H1 (cell line): ENCODE measurements at places on chromosomes 6 and 20. TPM values are rescaled to one million over a fixed set of nuclear protein-coding genes. Genes with fewer than 3 reads are reported as not detected.

DNA sequence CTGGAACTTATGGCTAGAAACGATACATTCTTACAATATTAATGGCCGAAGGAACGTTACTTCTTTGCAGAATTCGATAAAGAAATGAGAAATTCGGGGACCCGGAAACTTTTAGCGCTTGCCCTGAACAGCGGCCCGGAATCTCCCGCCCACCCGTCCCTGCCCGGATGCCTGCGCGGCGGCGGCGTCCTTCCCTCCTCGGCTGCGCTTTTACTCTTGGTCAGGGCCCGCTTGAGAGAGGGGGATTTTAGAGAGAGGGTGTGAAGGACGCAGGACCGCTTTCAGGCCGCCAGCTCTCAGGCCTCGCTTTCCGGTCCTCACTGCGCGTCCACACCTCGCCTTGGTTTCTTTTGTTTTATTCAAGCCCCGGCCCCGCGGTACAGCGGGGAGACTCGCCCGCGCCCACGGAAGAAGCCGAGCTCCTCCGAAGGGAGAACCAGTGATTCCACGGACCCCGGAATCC lies 243.7 kb downstream of the ARID1B start:
- no peaks in the 10 kb centered on the region for H3K36me3 ChIP-seq
- peak overlapping the region; percentile 95 for H3K27ac ChIP-seq
- no peak for DNase-seq

GRCh38 chr6:12039540-12040459 lies 27.7 kb downstream of the HIVEP1 start:
- H3K27me3 ChIP-seq: no peaks in the 10 kb centered on the region
- peaks cover 9% of the 10 kb centered on the region for H3K4me1 ChIP-seq
- H3K27ac ChIP-seq: no peak overlapping the region

- H3K4me1 ChIP-seq: no peaks in the 10 kb centered on the region
- no peaks in the 10 kb centered on the region for H3K36me3 ChIP-seq
- DNase-seq: no peak
- H3K27ac ChIP-seq: no peak overlapping the region
- H3K4me3 ChIP-seq: no peak overlapping the region
- no peaks in the 10 kb centered on the region for H3K27me3 ChIP-seq
These were observed 96.8 kb upstream of the GJE1 start for GRCh38 chr6:142035890-142036289.

DNA sequence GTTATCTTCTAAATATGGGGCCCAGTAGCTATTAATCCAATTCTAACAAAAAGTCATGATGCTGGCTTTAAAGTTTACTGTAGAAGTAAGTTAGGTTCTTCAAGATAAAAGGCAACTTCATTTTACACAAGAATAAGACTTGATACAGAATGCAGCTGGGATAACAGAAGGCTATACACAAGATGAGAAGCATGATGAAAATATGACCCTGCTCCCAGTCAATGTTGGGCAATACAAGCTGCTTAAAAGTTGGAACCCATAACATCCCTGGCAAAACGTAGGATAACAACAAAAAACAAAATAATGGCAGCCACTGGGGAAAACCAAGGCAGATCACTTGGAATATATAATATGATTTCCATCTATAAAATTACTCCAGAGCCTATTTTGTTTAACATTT lies 87.6 kb upstream of the RSPO3 start:
- H3K27ac ChIP-seq: no peak overlapping the region
- no peak for DNase-seq
- H3K4me1 ChIP-seq: no peaks in the 10 kb centered on the region
- no peaks in the 10 kb centered on the region for H3K27me3 ChIP-seq
- no peaks in the 10 kb centered on the region for H3K36me3 ChIP-seq
- H3K4me3 ChIP-seq: no peak overlapping the region

GRCh38 chr6:56616967-56617366 lies 25.7 kb downstream of the DST start:
- H3K4me3 ChIP-seq: no peak overlapping the region
- peaks cover 45% of the 10 kb centered on the region for H3K36me3 ChIP-seq
- H3K4me1 ChIP-seq: no peaks in the 10 kb centered on the region
- H3K27ac ChIP-seq: no peak overlapping the region
- no peaks in the 10 kb centered on the region for H3K27me3 ChIP-seq
- no peak for DNase-seq

DNA sequence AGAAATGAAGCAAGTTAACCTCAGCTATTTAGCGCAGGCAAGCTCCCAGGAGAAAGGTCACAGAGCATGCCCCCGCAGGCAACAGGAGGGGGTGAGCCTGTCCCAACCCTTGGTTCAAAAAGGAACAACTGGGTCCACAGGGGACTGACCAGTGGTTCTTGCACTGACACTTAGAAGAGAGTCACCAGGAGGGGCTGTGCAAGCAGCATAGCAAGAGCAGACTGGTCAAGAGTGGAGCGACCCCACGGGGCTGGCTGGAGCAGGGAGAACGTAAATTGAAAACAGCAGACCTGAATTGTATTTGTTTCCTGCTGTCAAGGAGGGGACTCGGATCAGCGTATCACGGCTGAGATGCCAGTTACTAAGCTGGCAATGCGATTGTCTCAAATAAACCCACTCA lies 32.8 kb downstream of the GABRR1 start:
- DNase-seq: no peak
- no peaks in the 10 kb centered on the region for H3K27me3 ChIP-seq
- H3K27ac ChIP-seq: no peak overlapping the region
- no peak overlapping the region for H3K4me3 ChIP-seq
- no peaks in the 10 kb centered on the region for H3K36me3 ChIP-seq
- H3K4me1 ChIP-seq: no peaks in the 10 kb centered on the region

- no peaks in the 10 kb centered on the region for H3K36me3 ChIP-seq
- H3K4me1 ChIP-seq: no peaks in the 10 kb centered on the region
- no peaks in the 10 kb centered on the region for H3K27me3 ChIP-seq
- no peak overlapping the region for H3K27ac ChIP-seq
These were observed 461 bp upstream of the HNF4A start for GRCh38 chr20:44354979-44355497.

DNA sequence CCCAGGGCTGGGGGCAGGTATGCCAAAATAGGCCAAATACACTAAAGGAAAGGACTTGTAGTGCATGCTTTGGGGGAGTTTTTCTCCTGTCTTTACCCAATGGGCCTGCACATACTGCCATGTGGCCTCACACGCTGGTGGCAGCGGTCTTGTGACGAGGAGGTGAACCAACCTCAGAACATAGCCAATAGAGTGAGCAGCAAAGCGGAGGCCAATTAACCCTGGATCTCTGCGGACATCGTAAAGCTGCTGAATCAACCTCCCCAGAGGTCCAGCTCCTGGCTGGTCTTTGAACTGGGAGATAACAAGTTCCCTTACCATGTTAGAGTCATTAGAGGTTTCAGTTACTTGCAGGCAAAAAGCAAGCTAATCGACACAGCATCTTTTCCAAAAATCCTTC lies 280.1 kb downstream of the PREX1 start:
- H3K27ac ChIP-seq: no peak overlapping the region
- H3K4me1 ChIP-seq: 0 out of 2 replicates have a peak, but pooled peaks cover 3% of the 10 kb centered on the region
- H3K36me3 ChIP-seq: no peaks in the 10 kb centered on the region

GRCh38 chr6:138225953-138226352 lies 7.7 kb upstream of the PBOV1 start:
- no peaks in the 10 kb centered on the region for H3K27me3 ChIP-seq
- H3K4me3 ChIP-seq: no peak overlapping the region
- no peaks in the 10 kb centered on the region for H3K4me1 ChIP-seq
- no peaks in the 10 kb centered on the region for H3K36me3 ChIP-seq

- no peaks in the 10 kb centered on the region for H3K27me3 ChIP-seq
- no peak overlapping the region for H3K4me3 ChIP-seq
- no peaks in the 10 kb centered on the region for H3K4me1 ChIP-seq
- H3K27ac ChIP-seq: no peak overlapping the region
- DNase-seq: no peak
- H3K36me3 ChIP-seq: no peaks in the 10 kb centered on the region
These were observed 156.9 kb upstream of the BEND3 start for GRCh38 chr6:107272246-107272645.

GRCh38 chr20:21577551-21577950 lies 63.7 kb upstream of the NKX2-2 start:
- H3K4me3 ChIP-seq: no peak overlapping the region
- peaks cover 1% of the 10 kb centered on the region for H3K27me3 ChIP-seq
- H3K27ac ChIP-seq: no peak overlapping the region
- H3K36me3 ChIP-seq: no peaks in the 10 kb centered on the region
- H3K4me1 ChIP-seq: no peaks in the 10 kb centered on the region

DNA sequence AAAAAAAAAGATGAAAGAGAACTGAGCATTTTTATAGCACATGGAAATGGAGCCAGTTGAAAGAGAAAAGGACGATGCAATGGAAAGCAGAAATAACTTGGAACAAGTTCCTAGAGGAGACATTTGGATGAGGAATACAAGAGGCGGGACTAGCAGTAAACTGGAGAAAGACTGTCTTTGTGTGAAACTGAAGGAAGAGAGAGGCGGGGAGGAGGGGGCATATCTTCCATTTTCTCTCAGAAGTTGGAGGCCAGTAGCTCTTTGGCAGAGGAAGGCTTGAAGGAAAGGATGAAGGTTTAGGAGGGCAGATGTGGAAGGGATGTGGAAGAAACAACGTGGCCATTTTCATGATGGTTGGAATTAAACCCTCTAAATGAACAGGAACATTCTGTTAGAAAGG lies 33.0 kb upstream of the ADGRF1 start:
- H3K27me3 ChIP-seq: no peaks in the 10 kb centered on the region
- H3K4me1 ChIP-seq: no peaks in the 10 kb centered on the region
- no peak overlapping the region for H3K27ac ChIP-seq
- H3K36me3 ChIP-seq: no peaks in the 10 kb centered on the region
- H3K4me3 ChIP-seq: no peak overlapping the region

GRCh38 chr6:139676718-139677117 lies 302.3 kb upstream of the CITED2 start:
- no peaks in the 10 kb centered on the region for H3K4me1 ChIP-seq
- no peaks in the 10 kb centered on the region for H3K27me3 ChIP-seq
- DNase-seq: no peak
- no peak overlapping the region for H3K27ac ChIP-seq
- no peaks in the 10 kb centered on the region for H3K36me3 ChIP-seq
- H3K4me3 ChIP-seq: no peak overlapping the region

The SAMD10 gene
- total RNA-seq: 3.0 and 3.8 TPM in 2 replicates

The C6orf141 gene
- 16.1 and 17.6 TPM in 2 replicates for total RNA-seq

The DOP1A gene
- total RNA-seq: 14.7 and 15.9 TPM in 2 replicates

The SIRPA gene
- total RNA-seq: 4.3 and 4.4 TPM in 2 replicates

The COL19A1 gene
- not detected in 2 replicates for total RNA-seq
